ENCODE measurements at places on chromosomes 2 and 18. TPM values are rescaled to one million over a fixed set of nuclear protein-coding genes. Genes with fewer than 3 reads are reported as not detected.

DNA sequence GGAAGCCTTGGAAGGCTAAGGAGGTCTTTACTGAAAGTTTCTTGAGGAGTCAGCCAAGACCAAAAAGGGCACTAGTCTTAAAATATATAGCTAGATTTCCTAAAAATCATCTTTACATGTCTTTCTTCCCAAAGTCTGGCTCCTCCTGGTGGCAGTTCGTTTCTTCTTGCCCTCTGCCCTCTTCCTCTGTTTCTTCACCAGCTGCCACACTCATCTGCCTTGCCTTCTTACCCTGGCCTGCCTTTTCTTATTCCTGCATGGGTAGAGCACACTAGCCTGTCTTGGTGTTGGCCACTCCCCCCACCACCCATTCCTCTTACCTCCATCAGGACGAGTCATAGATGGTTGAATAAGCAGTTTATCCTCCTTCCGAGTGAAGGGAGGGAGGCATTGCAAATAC is 129.8 kb downstream of the RAPGEF4 start:
- DNase-seq, result no peak

- DNase-seq, result no peak
These were observed 38.4 kb upstream of the NXPH2 start for GRCh38 chr2:138818556-138818955.

GRCh38 chr2:185645529-185645928 is 93.1 kb upstream of the FSIP2 start:
- DNase-seq, result no peak

- no peak for DNase-seq
These were observed 25.1 kb upstream of the INPP4A start for GRCh38 chr2:98419544-98419943.

- no peak for DNase-seq
These were observed 88.7 kb downstream of the ADD2 start for GRCh38 chr2:70679259-70679658.

- DNase-seq, result no peak
These were observed 21.7 kb downstream of the AKAIN1 start for GRCh38 chr18:5175378-5175777.

DNA sequence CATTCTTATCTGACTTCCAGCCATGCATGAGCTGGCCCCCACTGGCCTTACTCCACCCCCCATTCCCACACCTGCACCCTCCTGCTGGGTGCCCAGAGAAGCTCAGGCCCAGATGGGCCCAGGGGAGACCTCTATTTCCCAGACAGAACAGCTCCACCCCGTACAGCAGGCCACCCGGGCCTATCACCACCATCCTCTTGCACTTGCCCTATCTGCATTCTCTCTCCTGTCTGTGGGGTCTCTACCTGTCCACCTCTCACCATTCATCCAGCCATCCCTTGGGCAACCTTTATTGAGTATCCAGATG is 25.3 kb upstream of the TNS1 start:
- no peak for DNase-seq

GRCh38 chr18:45274026-45274425 is 341.2 kb upstream of the SLC14A2 start:
- no peak for DNase-seq

- no peak for DNase-seq
These were observed 25.7 kb upstream of the COX7A2L start for GRCh38 chr2:42386682-42387081.

DNA sequence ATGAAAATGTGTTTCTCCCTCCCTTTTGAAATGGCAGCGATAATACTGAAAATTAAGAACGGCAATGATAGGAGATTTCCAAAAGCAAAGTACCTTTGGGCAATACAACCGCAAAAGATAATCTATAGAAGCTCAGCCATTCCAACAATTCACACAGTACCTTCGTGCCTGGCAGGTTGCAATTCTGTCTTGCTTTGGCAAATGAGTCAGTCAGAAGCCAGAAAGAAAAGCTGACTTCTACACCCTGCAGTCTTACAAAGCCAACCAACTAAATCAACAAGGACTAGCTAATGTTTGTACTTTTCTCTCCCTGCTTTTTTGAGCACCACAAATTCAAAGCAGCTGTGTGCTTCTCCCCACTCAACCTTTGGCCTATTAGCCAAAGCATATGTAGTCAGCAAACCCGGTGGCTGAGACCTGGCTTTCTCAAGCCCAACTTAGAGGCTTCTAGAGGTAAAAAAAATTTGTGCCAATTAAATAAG is 25.7 kb upstream of the ID2 start:
- DNase-seq, result no peak

DNA sequence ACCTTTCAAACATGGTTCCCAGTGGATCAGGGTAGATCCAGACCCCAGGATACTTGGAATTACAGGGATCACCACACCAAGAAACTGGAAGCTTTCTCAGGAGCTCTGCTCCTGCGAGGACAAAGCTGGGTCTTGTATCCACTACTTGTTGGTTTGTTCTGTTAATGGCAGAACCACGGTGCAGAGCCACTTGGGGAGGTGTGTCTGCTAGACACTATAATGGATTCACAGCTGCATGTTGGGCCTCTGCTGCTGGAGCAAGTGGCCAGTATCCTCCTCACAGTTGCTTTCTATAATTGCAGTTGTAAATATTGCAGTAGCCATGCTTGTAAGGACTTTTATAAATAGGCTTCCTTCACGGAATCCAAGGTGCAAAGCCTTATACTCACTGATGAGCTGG is 12.9 kb downstream of the FOSL2 start:
- no peak for DNase-seq

- no peak for DNase-seq
These were observed 249.0 kb downstream of the TWIST2 start for GRCh38 chr2:239096676-239097427.

GRCh38 chr18:23154030-23154429 is 18.7 kb downstream of the CABLES1 start:
- DNase-seq, result no peak

DNA sequence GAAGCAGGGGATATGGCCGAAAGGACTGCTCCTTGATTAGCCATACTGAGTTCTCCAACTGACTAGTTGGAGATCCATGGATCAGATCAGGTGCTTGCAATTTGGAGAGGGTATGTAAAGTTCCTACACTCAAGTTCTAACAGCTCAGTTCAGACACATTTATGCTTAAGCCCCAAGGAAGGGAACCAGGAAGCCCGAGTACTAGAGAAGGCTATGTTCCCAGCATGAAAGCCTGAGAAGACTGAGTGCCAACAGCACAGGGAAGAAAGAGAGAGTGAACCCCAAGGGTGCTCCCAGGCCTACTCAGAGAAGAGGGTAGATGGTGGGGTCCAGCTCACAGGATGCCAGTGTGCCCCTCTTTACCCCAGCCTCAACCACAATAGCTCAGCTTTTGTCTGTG is 16.1 kb upstream of the SPTBN1 start:
- DNase-seq, result no peak

- DNase-seq, result peak; percentile 74
These were observed 13.0 kb downstream of the ODC1 start for GRCh38 chr2:10434886-10435819.

DNA sequence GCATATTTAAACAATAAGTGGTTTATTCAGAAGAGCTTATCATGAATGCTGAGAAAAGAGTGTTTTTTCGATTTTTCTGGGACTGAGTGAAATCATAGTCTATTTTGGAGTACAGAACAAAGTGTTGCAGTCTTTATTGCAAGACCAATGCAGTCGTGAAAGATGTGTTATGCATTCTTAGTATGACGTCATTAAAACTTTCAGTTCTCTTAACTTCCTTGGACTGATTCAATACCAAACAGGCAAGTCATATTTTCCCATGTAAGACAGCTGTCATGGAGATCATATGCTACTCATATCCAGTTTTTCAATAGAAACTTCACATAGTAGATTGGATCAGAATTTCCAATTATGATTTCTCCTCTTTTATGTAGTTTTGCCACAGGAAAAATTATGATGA is 92.6 kb downstream of the RIT2 start:
- no peak for DNase-seq

DNA sequence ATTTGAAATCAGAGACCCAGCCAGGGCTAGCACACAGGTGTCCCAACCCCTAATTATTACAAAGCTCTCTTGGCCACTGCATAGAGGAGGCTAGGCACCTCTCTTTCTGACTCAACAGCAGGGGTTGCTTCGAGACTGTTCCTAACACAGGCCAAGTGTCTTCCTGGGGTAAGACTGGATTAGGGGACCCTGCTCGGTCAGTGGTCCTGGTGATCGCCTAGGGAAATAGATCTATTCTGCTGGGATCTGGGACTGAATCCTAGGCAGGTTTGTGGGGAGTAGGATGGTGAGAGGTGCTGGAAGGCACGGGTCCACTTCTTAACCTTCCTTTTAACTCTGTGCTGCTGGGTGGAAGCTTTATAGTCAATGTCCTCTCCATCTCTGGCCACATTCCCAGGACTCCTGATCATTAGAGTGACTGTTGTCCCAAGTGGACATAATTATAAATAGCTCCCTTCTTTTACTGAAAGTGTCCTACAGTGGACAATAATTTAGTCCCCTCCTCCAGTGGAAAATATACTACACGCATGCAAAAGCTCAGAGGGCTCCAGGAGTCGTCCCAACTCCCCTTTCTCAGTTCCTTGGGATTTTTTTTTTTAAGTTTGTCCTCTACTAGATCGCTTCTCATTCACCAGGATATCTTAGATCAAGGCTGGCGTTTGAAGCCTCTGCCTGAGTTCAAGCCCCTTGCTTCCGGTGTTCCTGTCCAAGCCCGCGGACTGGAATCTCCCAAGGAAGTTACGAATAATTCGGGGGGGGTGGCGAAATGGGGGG is 1.3 kb upstream of the TRIB2 start:
- DNase-seq, result no peak

DNA sequence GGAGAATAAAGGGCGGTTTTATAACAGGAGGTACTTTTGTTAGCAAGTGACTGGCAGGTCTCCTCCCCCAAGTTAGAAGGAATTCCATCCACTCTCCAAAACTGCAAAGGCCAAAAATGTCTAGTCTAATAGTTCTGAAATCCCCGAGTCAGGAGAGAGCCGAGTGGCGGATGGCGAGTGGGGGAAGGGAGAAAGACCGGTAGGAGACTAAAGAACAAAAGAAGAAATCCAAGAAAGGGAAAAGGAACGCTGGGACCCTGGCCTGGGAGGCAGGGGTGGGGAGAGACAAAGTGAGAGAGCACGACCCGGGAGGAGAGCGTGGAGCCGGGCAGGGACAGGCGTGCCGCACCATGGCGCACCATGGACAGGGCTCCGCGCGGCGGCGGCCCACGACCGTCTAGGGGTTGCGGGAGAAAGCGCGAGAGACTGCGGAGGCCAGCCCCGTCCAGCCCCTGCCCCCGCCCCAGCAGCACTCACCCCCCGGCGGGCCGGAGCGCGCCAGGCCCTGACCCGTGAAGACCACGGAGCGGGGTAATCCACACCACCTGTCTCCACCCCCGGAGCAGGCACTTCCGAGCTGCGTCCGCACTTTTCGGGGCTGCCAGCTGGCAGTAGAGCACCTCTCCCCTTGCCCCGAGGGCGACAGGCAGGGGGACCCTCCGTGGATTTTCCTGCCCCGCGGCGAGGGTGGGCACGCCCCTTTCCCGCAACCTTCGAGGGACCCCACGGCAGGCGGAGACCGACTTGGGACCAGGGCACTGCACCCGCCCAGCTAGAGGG is 1.6 kb downstream of the CDH2 start:
- no peak for DNase-seq

Gene NOTO
- polyA plus RNA-seq, result 0.10 TPM

Gene CPLX4
- 0.13 TPM for polyA plus RNA-seq

Gene CD8A
- polyA plus RNA-seq, result 0.25 TPM

Gene AQP4
- 0.80 TPM for polyA plus RNA-seq

Gene POTEJ
- polyA plus RNA-seq, result not detected

Gene TDRD15
- not detected for polyA plus RNA-seq

Gene SP140
- polyA plus RNA-seq, result 1.3 TPM

Gene RFTN2
- 19.0 TPM for polyA plus RNA-seq

Gene CELF4
- 2.9 TPM for polyA plus RNA-seq

Gene STK11IP
- polyA plus RNA-seq, result 31.2 TPM

Gene NRP2
- polyA plus RNA-seq, result 63.7 TPM

Data from left kidney (tissue), 8 donors.